ENCODE measurements at places on chromosomes 16 and 17. TPM values are rescaled to one million over a fixed set of nuclear protein-coding genes. Genes with fewer than 3 reads are reported as not detected.
A peak's percentile ranks its signal among the peaks of the same experiment; 100 is the strongest.

DNA sequence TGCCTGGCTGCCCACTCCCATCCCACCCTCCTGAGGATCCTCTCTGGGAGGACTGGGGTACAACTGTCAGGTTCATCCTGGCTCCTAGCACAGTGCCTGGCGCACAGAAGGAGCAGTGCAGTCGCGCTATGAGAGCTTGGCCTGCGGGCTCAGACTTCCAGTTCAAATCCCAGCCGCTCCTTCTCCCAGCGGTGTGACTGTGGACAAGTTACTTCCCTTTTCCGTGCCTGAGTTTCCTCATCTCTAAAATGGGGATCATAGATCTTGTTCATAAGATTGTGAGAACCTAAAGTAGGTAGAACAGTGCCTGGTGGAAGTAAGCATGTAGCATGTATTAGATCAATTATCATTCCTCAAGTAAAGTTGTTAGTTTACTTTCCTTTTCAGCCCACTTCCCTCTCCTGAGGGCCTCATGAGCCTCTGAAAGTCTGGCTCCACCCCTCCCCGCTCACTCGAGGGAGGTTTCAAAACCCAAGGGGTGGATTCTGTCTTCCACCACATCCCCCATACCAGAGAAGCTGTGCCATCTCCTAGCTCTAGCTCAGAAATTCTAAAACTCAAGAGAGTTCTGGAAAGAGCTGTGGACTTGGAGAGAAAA lies 19.9 kb upstream of the COL1A1 start:
- no peak for DNase-seq

DNA sequence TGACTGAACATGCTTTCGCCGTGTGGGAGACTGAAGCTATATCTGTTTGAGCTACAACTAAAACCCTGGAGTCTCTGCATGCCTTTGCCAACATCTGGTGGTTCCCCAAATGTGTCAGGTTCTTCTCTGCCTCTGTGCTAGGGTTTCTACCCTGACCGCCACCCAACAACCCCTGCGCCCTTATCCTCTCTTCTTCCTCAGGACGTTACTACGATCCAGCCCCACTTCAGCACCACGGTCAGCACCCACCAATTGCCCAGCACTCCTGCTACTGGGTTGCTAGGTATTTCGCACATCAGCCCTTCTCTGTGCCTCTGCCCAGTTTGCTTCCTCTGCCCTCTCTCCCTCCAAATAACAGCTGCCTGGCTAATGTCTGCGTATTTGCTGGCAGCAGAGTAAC lies 106.3 kb upstream of the HSBP1 start:
- no peak for DNase-seq

DNA sequence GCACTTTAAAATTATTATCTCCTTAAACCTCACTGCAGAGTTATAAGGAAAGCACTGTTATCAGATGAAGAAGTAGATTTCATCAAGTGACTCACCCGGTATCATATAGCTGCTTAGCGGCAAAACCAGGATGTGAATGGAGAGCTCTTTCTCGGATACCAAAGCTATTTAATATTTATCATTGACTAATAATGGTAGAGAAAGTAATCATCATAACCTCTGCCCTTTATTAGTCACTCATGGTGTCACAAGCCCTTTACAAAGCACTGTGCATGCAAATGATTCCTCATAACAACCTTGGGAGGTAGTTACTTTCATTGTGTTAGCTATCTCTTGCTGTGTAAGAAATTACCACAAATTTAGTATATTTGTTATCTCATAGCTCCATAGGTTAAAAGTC lies 592.9 kb downstream of the MAF start:
- DNase-seq, result no peak

DNA sequence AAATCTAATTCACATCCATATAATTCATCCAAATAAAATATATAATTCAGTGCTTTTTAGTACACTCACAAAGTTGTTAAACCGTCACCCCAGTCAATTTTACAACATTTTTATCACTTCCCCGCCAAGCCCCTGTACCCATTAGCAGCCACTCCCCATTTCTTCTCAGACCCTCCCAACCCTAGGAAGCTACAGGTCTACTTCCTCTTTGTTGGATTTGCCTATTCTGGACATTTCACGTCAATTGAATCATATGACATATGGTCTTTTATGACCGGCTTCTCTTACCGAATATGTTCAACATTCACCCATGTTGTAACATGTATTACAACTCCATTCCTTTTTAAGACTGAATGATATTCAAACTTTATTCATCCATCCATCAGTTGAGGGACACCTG lies 19.9 kb upstream of the MLKL start:
- DNase-seq, result no peak

- DNase-seq, result no peak
These were observed 94.6 kb downstream of the CCDC182 start for GRCh38 chr17:57650548-57650947.

- no peak for DNase-seq
These were observed 10.1 kb downstream of the CA10 start for GRCh38 chr17:52148288-52148968.

DNA sequence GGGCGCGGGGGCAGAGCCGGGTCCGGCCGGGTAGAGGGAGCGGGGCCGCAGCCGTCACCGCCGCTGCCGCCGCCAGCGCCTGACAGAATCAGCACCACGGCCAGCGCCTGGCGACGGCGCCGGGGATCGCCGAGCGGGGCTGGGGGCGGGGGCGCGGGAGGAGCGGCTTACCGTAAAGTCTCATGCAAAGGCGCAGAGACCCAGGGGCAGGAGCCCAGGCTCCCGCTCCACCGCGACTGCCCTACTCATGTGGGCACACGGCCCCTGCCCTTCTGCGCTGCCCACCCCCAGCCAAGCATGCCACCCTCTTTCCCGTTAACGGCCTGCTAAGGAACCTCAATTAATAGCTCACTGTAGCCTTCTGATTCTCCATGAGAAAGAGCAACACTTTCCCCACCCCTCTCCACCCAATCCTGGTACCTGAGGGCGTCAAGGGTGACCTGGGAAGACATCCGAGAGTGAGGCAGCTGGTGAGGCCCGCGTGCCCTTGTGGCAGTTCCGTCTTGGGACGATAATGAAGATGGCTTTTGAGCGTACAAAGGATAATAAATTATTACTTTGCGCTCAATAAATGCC lies at the start of gene SEZ6:
Gene SEZ6, minus strand, starts transcription at position 98 of the 576 bp plus-strand sequence. CDS start 164 bp downstream, outside the sequence.
- no peak for DNase-seq

GRCh38 chr17:1298606-1299005 lies 19.1 kb downstream of the TRARG1 start:
- peak; percentile 35 for DNase-seq

GRCh38 chr16:50300942-50301625 lies 34.7 kb downstream of the ADCY7 start:
- no peak for DNase-seq

GRCh38 chr16:75007443-75007842 lies 8.6 kb downstream of the ZNRF1 start:
- DNase-seq, result no peak

DNA sequence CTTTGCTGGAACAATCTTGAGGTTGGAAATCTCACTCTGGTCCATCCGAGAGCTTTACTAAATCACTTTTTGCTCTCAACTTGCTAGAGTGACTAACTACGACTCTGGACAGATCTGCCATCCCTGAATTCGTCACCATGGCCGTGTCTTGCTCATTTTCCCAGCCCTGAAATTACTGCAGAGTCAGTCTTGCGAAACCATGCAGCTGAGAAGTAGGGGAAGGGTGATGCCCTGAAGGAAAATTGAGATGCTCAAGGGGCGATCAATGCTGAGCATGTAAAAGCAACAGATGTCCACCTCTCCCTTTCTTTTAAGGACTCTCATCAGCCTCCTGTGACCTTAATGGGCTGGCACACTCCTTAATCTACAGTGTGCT lies 18.8 kb downstream of the PCTP start:
- DNase-seq, result no peak

DNA sequence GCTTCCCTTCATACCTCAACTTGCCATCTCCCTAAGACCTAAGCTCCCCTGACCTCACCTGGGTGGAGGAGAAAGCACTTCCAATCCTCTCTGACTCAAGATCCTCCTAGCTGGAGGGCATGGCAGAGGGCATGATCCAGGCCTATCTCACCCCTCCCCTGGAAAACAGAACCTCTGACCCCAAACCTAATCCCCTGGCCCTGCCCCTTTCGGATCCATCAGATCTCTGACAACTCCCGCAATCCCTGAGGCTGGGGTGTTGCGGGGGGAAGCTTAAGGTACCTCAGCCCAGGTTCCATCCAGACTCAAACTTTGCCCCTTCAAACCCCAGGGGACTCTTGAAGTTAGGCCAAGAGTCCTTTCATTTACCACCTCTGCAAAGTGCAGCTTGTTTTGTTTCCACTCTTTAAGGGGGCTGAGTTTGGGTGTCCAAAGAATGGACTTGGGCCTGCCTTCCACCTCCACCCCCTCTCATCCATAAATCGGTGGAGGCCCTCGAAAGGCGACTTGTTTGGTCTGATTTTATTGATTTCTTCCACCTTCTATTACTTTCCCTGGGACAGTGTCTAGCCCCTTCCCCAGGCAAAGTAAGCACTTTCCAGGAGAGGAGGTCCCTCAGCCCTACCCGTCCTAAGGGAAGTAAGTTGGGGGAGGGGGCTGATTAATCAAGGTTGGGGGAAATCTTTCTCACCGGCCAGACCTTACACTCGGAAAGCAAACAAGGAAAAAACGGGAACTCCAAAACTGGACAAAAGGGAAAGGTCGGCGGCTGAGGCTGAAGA lies 2.6 kb downstream of the EPOP start:
- no peak for DNase-seq

DNA sequence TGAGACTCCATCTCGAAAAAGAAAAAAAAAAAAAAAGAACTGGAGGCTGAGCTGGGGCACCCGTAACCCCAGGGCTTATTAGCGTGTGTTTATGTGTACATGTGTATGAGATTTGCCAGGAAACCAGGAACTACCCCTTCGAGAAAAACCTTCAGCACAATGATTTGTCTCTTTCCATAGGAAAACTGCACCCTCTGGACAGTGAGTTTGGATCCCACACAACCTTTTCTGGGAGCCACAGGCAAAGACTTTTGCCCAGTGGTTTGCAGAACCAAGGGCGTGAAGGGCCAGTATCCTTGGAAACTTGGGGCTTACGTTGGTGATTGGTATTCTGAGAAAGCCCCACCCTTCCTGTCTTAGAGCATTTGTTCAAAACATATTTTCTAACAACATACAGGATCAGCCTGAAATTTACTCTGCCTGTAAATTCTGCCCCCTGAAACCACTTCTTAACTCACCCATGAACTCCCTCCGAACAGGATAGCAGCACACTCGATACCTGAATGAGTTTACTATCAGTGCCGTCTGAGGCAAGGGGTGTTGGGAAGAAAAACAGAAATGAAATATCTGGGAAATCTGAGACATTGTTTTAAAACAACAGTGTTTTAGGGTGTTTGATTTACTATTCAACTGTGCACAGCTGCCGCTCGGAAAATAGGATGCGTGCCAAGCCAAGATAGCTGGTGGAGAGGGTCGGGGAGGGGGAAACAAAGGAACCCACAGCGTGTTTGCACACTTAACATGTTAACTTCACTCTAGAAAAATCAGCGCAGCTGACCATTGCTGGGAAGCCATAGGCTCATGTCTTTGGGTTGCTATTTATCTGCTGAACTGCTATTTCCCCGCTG lies 40.2 kb upstream of the MAF start:
- DNase-seq, result no peak

GRCh38 chr17:46117850-46118696 lies 75.2 kb downstream of the KANSL1 start:
- DNase-seq, result no peak

DNA sequence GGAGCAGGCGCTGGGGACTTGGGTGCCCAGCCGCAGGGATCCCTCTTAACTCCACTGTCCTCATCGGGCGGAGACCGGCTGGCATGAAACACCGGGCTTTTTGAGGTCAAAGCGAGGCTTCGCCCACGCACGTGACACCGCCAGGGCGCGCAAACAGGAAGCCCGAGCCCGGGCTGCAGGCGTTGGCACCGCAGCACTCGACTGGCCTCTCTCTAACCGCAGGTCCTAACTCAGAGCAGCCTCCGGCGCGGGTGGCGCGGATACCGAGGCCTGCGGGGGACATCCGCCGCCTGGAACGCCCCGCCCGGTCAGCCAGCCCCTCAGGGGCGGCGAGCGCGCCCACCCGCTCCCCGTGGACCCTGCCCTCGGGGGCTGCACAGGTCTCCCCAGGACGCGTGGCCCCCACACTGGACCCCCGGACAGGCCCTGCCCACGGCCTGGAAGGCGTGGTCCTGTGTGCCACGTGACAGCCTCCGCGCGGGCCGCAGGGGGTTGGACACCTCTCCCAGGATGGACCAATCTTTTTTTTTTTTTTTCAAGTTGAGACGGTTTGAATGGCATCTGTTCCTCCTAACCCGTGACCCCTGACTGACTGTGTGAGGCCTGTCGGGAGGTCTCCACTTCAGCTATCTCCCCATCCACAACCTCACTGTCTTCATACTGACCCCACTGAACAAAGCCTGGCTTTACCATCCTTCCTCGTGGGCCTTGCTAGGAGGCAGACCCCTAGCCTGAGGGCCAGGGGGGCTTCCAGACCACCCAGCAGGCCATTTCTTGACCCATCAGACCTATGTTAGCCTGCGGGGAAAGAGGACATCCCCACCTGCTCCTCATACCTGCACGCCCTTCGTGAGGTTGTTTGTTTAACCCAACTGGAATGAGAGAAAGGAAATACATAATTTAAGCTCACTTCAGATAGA lies 8.4 kb upstream of the SLC47A2 start:
- peak; percentile 31 for DNase-seq

DNA sequence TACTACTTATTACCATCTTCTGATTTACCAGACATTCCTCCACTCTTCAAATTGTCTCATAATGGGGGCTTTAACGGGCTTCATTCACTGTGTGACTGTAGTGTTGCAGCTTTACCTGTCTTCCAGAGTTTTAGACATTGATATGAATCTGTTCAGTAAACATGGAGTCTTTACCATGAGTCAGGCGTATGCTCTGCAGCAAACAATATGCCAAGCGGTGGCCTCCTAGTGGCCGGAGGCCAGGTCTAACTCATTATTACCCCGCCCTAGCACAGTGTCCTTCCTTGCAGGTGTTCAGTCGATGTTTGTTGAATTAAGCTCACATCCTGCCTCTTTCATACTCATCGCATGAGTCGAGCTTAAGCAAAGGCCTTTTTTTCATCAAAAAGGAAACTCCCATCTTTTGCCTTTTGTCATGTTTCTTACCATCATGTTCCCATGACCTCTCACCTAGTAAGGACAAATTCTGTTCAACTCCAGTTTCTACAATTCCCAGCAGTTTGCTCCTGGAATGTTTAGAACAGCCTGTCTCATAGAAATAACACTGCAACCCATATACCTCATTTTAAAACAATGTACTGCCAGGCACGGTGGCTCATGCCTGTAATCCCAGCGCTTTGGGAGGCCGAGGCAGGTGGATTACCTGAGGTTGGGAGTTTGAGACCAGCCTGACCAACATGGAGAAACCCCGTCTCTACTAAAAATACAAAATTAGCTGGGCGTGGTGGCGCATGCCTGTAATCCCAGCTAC lies 39.4 kb downstream of the TUBD1 start:
- no peak for DNase-seq

WSB1 gene
- total RNA-seq, result 181 TPM

TBC1D3H gene
- total RNA-seq, result not detected

NRN1L gene
- not detected for total RNA-seq

GAS7 gene
- total RNA-seq, result 2.9 TPM

PROCA1 gene
- total RNA-seq, result 6.4 TPM

CHRNE gene
- total RNA-seq, result not detected

BCAR1 gene
- 0.16 TPM for total RNA-seq

PRRT2 gene
- total RNA-seq, result 1.4 TPM

USP22 gene
- 146 TPM for total RNA-seq

PDE6G gene
- 5.8 TPM for total RNA-seq

AGRP gene
- total RNA-seq, result 0.64 TPM

HOXB8 gene
- not detected for total RNA-seq

CDC42EP4 gene
- total RNA-seq, result 1.1 TPM

All from activated naive CD4-positive, alpha-beta T cell treated with anti-CD3 and anti-CD28 coated beads, Interleukin-2, amount 50 U/mL, for 72 hours (primary cell).